ENCODE measurements at places on chromosomes 4 and X.

DNA sequence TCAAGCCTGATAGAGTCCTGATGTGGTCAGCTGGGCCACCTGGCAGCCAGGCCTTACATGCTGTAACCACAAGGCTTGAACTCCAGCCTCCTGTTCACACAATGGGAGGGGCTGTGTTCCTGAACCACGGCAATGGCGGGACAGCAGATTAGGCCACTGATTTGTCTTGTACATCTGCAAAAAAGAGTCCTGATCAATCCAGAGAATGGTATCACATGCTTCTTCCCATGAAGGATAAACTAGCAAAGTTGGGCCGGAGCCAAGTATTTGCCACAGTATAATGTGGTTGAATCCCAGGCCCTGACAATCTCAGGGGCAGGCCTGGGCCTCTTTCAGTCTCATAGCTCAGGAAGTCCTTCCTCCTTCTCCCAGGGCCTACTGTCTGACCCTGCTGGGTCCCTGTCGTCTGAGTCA, 2182.5 kb upstream of the AGA start:
- DNase-seq, result no peak

- DNase-seq, result no peak
These were observed 818.9 kb upstream of the LCORL start for GRCh38 chr4:18840481-18840880.

DNA sequence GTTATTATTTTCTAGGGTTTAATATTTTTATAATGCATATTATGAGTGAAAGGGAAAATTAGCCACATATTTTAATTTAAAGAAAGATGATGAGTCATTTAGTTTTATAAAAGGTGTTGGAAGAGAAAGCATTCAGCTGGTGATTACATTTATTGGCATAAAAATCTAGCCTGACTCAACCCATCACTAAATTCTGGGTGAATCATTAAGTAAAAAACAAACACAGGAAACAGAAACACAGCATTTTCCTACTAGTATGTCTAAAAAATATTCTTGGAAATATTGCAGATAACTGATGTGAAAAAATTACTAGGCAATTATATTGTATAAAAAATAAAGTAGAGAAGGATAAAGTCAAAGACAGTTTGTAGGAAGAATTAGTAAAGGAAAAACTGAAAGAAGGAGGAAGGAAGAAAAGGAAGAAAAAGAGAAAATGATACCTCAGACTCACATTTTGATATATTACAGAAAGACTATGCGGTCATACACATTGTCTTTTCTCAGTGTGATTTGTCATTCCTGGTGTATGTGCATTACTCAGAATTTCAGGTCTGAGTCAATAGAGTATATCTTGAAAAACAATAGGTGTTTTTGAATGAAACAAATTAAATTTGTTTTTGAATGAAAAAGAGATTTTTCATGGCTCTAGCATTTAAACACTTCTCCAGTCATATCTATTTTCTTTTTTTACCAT, 48.0 kb upstream of the SPOCK3 start:
- no peak for DNase-seq

- DNase-seq, result no peak
These were observed 68.9 kb upstream of the FAM47B start for GRCh38 chrX:34873500-34874225.

DNA sequence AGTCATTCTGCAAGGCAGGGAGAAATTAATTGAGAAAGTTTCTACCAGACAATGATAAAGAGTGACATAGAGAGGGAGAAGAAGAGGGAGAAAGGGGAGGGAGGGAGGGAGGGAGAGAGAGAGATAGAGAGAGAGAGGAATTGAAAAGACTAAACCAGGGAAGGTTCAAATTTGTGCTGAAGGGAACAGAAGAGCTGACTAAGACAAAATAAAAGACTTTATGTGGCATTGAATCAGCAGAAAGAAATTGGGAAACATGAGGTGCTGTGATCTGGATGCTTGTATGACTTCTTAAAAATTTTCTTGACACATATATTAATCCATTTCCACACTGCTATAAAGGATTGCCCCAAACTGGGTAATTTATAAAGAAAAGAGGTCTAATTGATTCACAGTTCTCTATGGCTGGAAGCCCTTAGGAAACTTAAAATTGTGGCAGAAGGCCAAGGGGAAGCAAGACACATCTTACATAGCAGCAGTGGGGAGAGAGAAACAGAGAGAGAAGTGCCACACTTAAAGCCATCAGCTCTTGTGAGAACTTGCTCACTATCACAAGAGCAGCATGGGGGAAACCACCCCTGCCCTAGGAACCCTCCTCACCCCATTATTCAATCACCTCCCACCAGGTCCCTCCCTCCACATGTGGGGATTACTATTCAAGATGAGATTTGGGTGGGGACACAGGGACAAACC, 13.5 kb upstream of the CXCL6 start:
- DNase-seq, result no peak

All from LoVo (cell line).